CD4-positive, alpha-beta T cell treated with Interleukin-17A for 1 hour (primary cell): ENCODE measurements at places on chromosomes 7 and 10.

GRCh38 chr10:11205030-11205772 is 187.5 kb downstream of the CELF2 start:
- no peak for DNase-seq

GRCh38 chr7:111113263-111114017 is 22.5 kb downstream of the LRRN3 start:
- no peak for DNase-seq

DNA sequence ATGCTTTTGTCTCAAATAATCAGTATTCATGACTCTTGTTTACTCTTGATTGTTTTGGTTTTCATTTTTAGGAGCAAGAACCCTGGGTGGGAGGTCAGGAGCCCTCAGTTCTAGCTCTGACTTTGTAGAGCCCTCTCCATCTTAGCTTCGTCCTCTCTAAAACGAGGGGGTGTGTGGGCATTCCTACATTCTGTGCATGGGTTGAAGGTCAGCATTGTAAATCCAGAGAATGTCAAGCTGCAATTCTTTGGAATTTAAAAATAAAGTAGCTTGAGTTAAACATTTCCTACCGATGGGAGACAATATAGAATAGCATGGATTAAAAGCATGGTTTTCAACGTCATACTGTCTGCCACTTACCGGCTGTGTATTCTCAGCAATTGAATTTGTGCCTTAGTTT is 128.3 kb downstream of the PRPF18 start:
- DNase-seq: no peak

DNA sequence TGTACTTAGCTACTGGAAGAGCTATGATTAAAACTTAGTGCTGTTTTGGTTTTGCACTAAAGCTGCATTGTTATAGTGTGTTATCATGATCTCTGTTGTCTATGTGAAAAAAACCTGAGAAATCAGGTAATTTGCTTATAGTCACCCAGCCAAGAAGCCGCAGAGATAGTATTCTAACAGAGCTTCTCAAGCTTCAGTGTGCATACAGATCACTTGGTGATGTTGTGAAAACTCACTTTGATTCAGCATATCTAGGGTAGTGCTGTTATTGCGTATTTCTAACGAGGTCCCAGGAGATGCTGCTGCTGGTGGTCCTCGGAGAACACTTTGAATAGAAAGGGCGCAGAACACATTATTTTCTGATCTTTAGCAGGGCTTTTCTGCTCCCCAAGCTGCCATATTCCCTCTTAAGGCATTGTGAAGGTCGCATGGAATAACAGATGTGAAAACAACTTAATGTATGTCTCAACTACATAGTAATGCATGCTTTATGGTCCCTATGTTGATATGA is 68.4 kb upstream of the PDCD4 start:
- no peak for DNase-seq

- no peak for DNase-seq
Observed at GRCh38 chr7:11548532-11548931, 283.5 kb downstream of the THSD7A start.

- DNase-seq: no peak
Observed at GRCh38 chr7:74627661-74628411, 29.7 kb upstream of the GTF2I start.
